ENCODE measurements at places on chromosomes 4 and X.

GRCh38 chr4:11072999-11073398, 355.7 kb downstream of the HS3ST1 start:
- no peak for DNase-seq

DNA sequence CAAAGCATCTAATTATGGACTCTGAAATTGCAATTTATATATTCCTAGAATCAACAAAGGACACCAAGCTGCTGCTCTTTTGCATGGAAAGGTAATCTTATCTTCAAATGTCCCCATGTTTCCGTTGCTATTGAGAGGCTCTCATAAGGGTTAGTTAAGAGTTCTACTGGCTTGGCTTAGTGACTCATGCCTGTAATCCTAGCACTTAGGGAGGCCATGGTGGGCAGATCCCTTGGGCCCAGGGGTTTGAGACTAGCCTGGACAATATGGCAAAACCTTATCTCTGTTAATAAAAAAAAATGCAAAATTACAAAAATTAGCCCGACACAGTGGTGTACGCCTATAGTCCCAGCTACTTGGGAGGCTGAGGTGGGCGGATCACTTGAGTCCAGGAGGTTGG, 93.4 kb upstream of the RAPGEF2 start:
- DNase-seq: no peak

DNA sequence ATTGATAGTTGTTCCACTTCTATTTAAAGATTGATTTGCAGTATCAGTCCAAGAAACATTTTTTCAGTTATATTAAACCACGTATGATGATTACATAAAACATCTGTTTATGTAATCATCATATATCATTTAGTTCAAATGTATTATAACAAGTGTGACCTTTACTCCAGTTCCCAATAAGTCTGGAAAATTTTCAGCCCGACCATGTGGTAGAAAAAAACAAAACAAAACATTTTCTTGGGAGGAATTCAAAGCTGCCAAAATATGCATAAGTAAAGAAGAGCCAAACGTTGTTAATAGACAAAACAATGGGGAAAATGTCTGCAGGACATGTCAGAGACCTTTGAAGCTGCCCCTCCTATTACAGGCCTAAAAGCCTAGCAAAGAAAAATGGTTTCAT, 709.1 kb downstream of the FAT4 start:
- peak; percentile 59 for DNase-seq

DNA sequence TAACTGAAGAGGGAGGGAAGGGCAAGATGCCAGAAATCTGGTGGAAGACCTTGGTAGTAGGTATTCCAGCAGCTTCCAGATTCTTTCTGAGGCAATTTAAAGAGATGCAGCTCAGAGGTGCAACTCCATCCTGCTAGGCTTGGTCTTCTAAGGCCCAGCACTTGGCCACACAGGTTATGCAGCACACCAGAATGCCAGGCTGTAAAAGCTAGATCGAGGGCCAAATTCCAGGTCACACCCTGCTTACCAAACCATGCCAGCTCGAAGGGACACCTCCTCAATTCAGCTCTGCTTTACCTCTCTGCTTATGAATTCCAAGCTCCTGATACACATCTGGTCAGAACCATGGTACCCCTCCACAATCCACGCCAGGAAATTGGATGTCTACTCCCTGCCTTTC, 19.8 kb upstream of the ATXN3L start:
- no peak for DNase-seq

- no peak for DNase-seq
Measured at GRCh38 chr4:141771889-141772830, 135.8 kb downstream of the IL15 start.

DNA sequence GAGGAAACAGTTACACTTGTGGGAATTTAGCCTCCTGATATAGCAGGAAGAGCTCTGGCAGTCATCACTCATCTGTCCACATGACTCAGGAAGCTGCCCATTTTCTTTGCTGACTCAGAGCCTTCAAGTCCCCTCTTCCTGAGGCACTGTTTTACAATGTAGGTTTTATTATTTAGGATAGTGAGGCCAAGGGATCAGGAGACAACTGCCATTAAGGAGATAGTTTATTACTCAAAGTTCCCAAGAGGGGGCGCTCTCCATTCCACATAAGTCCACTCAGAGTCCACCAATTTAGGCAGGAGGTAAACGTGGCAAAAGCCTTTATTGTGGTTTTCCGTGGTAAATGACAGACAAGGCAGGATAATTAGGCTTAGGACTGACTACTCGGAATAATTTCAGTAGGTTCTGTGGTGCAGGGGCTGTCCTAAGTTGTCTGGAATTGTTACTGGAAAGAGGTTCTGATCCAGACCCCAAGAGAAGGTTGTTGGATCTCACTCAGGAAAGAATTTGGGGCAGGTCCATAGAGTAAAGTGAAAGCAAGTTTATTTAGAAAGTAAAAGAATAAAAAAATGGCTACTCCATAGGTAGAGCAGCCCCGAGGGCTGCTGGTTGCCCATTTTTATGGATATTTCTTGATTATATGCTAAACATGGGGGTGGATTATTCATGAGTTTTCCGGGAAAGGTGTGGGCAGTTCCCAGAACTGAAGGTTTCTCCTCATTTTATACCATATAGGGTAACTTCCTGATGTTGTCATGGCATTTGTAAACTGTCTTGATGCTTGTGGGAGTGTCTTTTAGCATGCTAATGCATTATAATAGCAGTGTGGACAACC, 96.0 kb upstream of the RAB40AL start:
- no peak for DNase-seq

- DNase-seq: no peak
Measured at GRCh38 chrX:118534716-118535493, 39.3 kb downstream of the DOCK11 start.
